MG63 (cell line): ENCODE measurements at places on chromosomes 5 and 9. TPM values are rescaled to one million over a fixed set of nuclear protein-coding genes. Genes with fewer than 3 reads are reported as not detected.

DNA sequence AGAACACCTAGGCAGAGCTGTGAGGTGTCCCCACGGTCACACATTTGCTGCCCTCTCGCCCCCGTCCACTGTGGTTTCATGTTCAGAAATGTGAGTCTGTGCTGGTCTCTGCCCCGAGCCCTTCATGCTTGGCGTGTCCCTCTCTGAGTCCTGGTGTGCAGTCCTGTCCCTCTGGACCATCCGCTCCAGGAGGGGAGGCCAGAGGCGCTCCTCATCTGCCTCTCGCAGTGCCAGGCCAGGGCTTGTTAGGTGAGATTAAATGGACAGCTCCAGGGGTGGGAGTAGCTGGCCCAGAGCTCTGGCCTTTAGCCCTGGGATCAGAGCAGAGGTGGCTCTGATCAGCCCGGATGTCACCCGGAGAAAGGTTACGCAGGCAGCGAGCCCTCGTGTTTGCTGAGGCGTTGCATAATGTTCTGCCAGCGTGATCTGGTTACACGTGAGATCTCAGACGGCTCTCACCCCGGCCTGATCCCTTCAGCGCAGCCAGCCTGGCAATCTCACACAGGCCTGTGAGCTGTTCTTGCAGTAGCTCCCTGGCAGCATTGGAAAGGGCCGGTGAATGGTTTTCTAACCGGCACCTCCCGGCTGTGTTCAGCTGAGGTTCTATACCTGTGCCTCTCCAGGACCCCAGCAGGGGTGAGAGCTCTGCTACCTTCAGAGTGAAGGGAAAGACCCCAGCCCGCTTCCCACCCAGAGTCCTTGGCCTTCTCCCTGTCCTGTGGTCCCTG, 24.5 kb downstream of the PTGES2 start:
- DNase-seq = no peak

- DNase-seq = no peak
These were observed 406.2 kb upstream of the IRX4 start for GRCh38 chr5:2288968-2289367.

DNA sequence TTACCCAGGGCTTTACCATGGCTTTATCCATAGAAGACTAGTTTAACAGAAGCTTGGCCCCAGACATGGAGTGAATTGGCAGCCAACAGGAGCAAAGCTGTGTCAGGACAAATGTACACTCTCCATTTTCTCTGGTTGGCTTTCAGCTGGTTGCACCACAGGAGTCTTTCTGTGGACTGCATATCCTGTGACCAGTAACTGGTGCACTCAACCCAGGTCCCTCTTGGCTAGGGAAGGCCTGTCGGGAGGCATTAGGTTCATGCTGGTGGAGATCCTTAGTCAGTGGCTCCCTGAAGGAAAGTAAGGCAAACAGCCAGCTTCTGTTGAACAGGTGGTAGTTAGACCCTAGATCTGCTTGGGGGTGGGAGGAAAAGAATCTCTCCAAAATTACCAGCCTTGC, 146.9 kb upstream of the TLX3 start:
- DNase-seq = peak; percentile 1

DNA sequence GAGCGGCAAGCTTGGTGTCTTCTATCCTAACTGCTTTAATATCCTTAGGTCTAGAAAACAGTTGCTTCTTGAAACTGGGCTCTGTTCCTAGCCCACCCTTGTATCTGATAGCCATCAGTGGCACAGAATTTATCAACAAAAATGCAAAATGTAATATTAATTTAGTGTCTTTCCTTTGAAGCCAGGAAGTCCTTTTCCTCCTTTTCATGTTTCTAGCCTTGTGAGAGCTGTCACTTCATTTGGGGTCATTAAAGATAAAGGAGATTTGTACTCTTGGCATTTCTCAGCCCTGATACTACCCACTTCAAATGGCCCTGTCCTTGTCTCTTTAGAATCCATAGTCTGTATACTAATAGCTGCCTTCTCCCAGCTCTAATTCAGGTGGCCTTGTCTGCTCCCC, 111.0 kb downstream of the GAS1 start:
- no peak for DNase-seq

- DNase-seq = peak; percentile 40
These were observed 305.4 kb upstream of the MSX2 start for GRCh38 chr5:174418809-174419539.

- DNase-seq = no peak
These were observed 71.1 kb downstream of the COL27A1 start for GRCh38 chr9:114226246-114227055.

DNA sequence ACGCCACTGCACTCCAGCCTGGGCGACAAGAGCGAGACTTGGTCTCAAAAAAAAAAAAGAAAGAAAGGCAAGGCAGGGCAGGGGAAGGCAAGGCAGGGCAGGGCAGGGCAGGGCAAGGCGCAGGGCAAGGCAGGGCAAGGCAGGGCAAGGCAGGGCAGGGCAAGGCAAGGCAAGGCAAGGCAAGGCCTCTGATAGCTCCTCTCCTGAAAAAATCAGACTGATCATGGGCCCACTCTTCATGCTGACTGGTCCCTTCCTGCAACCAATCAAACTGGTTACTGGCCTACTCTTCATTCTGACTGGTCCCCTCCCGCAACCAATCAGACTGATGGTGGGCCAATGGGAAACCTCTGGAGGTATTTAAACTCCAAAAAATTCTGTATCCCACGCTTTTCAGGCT, 3.4 kb upstream of the ZBTB5 start:
- DNase-seq = no peak

DNA sequence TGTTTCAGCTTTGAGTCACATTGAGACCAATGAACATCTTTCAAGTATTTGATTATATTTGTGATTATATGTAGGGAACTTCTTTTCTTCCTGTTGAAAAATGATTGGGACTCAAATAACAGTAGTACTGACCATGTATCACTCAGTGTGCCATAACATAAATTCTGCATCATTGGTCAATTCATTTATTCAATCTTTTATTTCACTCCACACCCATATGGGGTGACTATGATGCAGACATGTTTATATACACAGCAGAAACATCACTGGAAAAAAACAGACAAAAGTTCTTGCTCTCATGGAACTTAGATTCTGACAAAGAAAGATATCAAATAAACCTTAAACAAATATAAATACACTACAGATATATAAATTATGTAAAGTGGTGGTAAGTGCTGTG, 74.7 kb upstream of the ANXA1 start:
- DNase-seq = no peak

DNA sequence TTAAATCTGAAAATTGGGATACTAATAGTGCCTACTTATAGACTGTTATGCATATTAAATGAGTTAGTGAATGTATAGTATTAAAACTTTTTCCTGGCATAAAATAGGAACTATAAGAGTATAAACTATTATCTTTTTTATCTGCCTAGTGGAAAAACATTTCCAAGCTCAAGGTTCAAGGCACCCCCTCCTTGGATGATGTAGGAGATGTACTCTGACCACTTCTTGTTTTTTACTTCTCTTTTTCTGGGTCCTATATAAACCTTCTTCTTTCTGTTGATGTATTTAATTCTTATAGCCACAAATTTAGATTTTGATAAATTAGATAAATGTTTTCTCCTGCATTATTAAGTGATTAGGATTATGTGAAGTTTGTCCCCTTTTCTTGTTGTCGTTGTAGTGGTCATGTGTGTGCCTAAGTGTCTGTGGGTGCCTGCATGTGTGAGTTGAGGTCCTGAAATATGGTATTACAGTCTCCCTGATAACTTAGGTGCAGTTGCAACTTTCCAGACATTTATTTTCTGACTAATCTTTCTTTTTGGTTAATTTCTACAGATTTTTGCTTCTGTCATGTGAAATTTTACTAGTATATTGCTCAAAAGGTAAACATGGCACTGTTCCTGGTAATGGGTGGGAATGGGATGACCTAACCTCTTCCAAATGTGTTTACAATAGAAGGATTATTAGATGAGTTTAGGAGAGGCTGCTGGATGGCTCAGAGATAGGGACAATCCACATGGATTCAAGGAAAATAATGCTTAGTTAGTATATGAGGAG, 160.8 kb upstream of the CDKN2B start:
- DNase-seq = no peak

GRCh38 chr5:74995926-74996325, 56.4 kb downstream of the GCNT4 start:
- DNase-seq = no peak

DNA sequence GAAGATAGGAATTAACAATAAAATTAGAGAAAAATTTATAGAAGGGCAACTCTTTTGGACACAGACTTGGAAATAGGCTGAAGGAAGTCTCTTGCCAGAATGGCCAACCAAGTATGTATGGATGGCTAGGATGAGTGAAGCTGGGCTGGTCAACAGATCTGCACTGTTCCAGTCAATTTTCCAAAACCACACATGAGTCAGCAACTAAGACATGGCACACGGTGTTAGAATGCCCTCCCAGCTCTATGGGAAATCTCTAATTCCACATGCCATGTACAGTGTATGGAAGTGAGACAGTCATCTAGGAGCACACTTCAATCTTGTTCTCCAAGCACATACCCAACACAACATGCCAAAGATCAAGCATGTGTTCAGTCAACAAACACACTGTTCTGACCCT, 129.6 kb downstream of the GLIS3 start:
- no peak for DNase-seq

DNA sequence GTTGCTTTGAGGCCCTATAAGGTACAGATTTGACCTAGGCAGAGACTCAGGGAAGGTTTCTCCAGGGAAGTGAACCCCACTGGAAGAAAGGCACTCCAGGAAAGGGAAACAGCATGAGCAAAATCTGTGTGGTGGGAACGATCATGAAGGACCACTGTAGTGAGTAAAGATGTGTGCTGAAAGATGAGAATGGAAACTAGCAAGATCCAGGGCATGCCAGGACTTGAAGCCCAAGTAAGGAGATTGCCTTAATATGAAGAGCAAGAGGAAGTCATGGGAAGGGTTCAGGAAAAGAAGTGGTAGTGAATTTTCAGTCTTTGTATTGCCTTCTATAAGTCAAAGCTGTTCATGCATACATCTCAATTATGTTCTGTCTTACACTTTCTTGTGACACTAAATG, 55.2 kb upstream of the SLIT3 start:
- no peak for DNase-seq

- DNase-seq = no peak
These were observed 73.6 kb upstream of the RPS23 start for GRCh38 chr5:82351754-82352145.

DNA sequence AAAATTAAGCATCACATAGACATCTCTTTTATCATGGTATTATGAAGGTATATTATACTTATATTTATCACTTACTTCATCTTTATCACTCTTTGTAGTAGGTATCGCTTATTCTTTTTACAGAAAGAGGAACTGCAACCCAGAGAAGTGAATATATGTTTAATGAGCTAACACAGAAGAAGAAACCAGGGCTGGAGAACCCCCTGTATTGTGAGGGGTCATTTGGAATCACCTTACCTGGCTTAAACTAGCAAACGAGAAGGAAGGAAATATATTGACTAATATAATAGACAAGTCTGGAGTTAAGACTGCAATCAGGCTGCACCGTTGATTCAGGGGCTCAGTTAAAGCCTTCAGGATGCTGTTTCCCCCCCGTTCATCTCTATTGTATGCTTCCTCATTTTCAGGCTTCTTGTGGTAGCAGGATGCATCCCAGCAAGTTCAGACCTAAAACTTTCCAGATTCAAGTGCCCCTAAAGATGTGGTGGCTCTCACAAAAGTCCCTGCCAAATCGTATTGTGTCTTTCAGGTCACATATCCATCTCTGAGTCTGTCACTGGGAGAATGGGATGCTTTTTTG, 146.4 kb downstream of the GCNT1 start:
- no peak for DNase-seq

GRCh38 chr5:6886866-6887265, 173.6 kb downstream of the TENT4A start:
- DNase-seq = no peak

- DNase-seq = no peak
These were observed 5.0 kb downstream of the SRD5A1 start for GRCh38 chr5:6638236-6638635.

DNA sequence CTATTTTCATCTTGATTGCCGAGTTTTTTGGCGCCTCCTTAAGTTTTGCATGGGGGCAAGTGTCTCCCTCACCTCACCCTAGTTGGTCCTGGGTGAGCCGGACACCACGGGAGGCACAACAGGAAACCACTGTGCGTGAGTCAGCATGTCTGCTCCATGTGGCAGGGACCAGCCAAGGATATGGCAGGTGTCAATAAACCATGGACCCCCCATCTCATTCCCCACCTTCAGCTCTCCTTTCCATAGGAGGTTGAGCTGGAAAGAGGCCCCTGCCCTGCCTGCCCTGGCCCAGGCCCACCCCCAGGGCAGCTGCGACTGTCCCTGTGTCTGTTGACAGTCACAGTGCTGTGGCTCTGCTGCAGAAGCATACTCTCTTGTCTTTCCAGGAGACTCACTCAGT, 3.1 kb downstream of the SPACA9 start:
- no peak for DNase-seq

DNA sequence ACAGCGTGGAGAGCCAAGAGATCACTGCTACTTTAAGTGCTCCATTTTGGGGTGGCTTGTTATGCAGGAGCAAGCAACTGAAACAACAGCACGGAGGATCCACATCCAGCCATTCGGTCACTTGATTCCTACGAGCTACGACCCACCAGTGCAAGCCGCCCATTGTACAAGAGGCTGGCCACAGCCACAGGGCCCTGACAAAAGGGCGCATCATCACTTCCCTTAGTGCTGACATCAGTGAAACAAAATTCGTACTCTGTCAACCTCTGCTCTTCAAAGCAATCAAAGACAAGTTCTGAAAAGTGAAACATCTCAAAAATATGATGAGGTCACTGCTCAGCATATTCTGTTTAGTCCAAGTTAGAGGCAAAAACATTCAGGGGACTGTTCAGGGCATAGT, 168.4 kb downstream of the GADD45G start:
- no peak for DNase-seq

- no peak for DNase-seq
These were observed 84.6 kb upstream of the PPP1R26 start for GRCh38 chr9:135394699-135395645.

GRCh38 chr9:36691671-36692070, 119.0 kb downstream of the MELK start:
- DNase-seq = no peak

DNA sequence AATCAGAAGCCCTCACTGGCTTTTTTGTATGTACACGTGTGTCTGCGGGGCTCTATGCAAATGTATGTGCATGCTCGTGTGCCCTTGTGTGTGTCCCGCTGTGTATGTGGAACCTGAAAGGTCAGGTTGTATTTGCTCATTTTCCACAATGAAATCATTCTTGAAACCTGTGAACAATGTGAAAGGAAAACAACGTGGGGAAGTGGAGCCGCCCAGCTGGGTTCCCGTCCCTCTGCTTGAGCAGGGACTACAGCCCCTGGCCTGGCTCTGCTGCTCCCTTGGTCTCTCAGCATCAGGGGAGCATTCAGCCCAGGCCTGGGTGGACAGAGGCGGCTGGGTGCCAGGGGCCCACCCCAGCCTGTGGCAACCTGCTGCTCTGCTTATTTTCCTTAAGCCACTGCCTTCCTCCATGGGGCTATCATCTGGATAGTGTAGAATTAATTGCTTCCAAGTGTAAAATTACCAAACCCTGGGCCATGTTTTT, 3.0 kb downstream of the ECSCR start:
- peak; percentile 23 for DNase-seq

The ABLIM3 gene
- total RNA-seq = 3.8 and 8.6 TPM in 2 replicates

The DRD1 gene
- not detected in 2 replicates for total RNA-seq

The ACTL7B gene
- not detected in 2 replicates for total RNA-seq

The NFIB gene
- 47.3 and 62.1 TPM in 2 replicates for total RNA-seq

The CCDC192 gene
- total RNA-seq = not detected in 2 replicates

The RNF208 gene
- total RNA-seq = not detected in 2 replicates

The SOHLH1 gene
- not detected in 2 replicates for total RNA-seq

The MRPL22 gene
- 57.4 and 104 TPM in 2 replicates for total RNA-seq

The MYMK gene
- not detected in 2 replicates for total RNA-seq

The GAPT gene
- total RNA-seq = not detected in 2 replicates

The RANBP17 gene
- 5.5 and 10.1 TPM in 2 replicates for total RNA-seq

The SGCD gene
- total RNA-seq = 0.49 and 0.67 TPM in 2 replicates

The PCSK1 gene
- 0.10 TPM in 1 of 2 replicates, not detected in the other for total RNA-seq

The FOXI1 gene
- total RNA-seq = 0.59 TPM in 1 of 2 replicates, not detected in the other
